T-helper 17 cell (primary cell): ENCODE measurements at places on chromosomes 3 and 15. TPM values are rescaled to one million over a fixed set of nuclear protein-coding genes. Genes with fewer than 3 reads are reported as not detected.

The TICRR gene
- 0.21 TPM for total RNA-seq

The MITF gene
- total RNA-seq: 3.8 TPM

The PPP2R3A gene
- total RNA-seq: 0.17 TPM

The SLC9A9 gene
- total RNA-seq: 31.8 TPM

The RARB gene
- total RNA-seq: not detected

DNA sequence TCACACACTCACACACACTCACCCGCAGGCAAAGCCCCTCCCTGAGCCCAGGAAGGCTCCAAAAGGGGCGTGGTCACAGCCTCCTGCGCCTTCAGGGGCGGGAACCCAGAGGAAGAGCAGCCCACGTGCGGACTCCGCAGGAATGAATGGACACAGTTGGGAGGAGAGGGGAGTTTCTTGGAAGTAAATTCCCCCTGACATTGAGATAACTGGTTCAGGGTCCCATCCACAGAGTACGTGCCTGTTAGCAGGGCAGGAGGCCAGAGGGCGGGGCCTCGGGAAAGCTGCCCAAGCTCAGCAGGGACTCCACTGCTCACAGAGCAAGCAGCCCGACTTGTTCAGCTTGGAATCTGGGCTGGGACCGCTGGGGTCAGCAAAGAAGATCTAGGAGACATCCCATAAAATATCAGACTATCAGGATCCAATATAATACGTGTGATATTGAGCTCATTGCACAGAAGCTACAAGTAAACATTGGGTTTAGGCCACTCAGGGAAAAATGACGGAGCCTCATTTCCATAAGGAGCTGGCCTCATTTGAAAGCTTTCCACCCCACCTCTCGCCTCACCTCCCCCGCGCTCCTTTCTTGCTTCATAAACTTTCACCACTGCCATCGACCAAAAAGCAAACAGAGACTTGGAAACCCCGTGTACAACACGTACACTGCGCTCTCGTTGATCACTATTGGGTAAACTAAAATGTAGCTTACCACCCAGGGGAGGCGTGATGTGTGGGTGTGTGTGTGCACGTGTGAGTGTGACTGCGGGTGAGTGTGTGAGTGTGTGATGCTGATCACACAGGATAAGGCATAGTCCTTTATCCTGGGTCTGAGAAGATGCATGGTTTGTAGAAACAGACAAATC, 36.0 kb downstream of the TM2D3 start:
- H3K27me3 ChIP-seq: no peaks in the 10 kb centered on the region
- H3K27ac ChIP-seq: no peak overlapping the region
- peaks cover 10% of the 10 kb centered on the region for H3K4me1 ChIP-seq
- no peak for DNase-seq
- H3K4me3 ChIP-seq: no peak overlapping the region
- no peaks in the 10 kb centered on the region for H3K36me3 ChIP-seq

- H3K36me3 ChIP-seq: no peaks in the 10 kb centered on the region
- H3K27me3 ChIP-seq: peaks cover 45% of the 10 kb centered on the region
- no peaks in the 10 kb centered on the region for H3K4me1 ChIP-seq
Measured at GRCh38 chr3:185353823-185354614, 8.9 kb upstream of the MAP3K13 start.

- H3K4me1 ChIP-seq: peaks cover 10% of the 10 kb centered on the region
- peaks cover 48% of the 10 kb centered on the region for H3K27me3 ChIP-seq
- no peak overlapping the region for H3K4me3 ChIP-seq
- no peak overlapping the region for H3K27ac ChIP-seq
- peaks cover 5% of the 10 kb centered on the region for H3K36me3 ChIP-seq
Measured at GRCh38 chr3:134376786-134377426, 2.7 kb upstream of the AMOTL2 start.

- H3K27ac ChIP-seq: no peak overlapping the region
- no peaks in the 10 kb centered on the region for H3K36me3 ChIP-seq
- no peak overlapping the region for H3K4me3 ChIP-seq
- peaks cover 73% of the 10 kb centered on the region for H3K27me3 ChIP-seq
Measured at GRCh38 chr3:3015185-3016089, 94.7 kb downstream of the IL5RA start.

- H3K27me3 ChIP-seq: peaks cover 59% of the 10 kb centered on the region
- DNase-seq: no peak
- H3K36me3 ChIP-seq: peaks cover 3% of the 10 kb centered on the region
- H3K4me1 ChIP-seq: peaks cover 5% of the 10 kb centered on the region
Measured at GRCh38 chr15:83288381-83288801, 3.9 kb upstream of the BNC1 start.

GRCh38 chr15:65818927-65819562, 27.0 kb upstream of the DENND4A start:
- H3K4me1 ChIP-seq: peaks cover 27% of the 10 kb centered on the region
- peak overlapping the region; percentile 98 for H3K27ac ChIP-seq
- H3K36me3 ChIP-seq: peaks cover 2% of the 10 kb centered on the region
- H3K27me3 ChIP-seq: no peaks in the 10 kb centered on the region
- H3K4me3 ChIP-seq: peak overlapping the region; percentile 74

- no peak for DNase-seq
- H3K4me3 ChIP-seq: no peak overlapping the region
- no peak overlapping the region for H3K27ac ChIP-seq
- peaks cover 4% of the 10 kb centered on the region for H3K36me3 ChIP-seq
Measured at GRCh38 chr15:89115547-89115946, 27.3 kb downstream of the ABHD2 start.

DNA sequence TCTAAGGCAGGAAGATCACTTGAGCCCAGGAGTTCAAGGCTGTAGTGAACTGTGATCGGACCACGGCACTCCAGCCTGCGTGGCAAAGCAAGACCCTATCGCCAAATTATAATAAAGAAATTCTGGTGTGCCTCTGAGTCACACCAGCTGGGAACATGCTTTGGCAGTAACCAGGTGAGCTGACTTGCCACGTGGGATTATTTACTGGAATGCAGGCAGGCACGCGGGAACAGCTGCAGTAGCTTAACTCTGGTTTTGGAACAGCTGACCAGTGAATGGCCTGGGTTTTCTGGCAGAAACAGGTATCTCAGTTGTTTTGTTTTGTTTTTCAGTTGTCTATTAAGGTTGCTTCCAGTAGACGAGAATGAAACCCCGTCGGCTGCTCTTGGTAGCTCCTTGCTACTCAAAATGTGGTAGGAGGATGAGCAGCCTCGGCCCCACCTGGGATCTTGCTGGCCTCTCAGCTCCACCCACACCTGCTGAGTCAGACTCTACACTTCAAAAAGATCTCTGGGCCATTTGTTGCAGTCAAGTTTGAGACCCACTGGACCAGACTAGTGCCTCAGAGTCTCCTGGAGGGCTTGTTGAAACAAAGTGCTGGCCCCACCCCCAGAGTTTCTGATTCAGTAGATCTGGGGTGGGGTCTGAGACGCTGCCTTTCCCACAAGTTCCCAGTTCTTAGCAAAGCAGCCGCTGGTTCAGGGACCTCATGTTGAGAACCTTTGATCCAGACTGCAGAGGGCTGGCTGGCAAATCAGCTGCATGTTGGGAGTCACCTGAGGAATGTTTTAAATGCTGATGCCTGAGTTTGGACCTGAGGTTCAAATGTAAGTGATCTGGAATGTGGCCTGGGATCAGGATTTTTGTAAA, 26.6 kb downstream of the IDH2 start:
- H3K4me1 ChIP-seq: no peaks in the 10 kb centered on the region
- H3K27ac ChIP-seq: peak overlapping the region; percentile 60
- H3K36me3 ChIP-seq: peaks cover 2% of the 10 kb centered on the region

DNA sequence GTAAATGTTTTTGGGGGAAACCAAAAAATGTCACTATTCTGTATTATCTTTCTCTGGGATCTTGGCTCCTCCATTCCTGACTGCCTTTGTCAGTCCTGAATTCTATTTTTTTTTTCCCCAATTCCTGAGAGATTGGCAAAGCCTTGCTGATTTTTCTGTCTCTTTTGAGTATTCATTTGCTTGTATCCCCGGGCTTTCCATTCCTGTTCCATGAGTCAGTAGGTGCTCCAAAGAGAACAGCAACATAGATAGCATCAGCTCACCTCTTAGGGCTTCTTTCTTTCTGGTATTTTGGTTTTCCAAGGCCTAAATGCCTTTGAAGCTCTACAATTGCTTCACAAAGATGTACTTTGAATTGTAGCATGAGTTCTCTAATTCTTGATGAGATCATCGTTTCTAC, 271.7 kb upstream of the LRRC3B start:
- no peak for DNase-seq
- no peak overlapping the region for H3K4me3 ChIP-seq
- no peaks in the 10 kb centered on the region for H3K27me3 ChIP-seq
- no peak overlapping the region for H3K27ac ChIP-seq
- no peaks in the 10 kb centered on the region for H3K4me1 ChIP-seq
- no peaks in the 10 kb centered on the region for H3K36me3 ChIP-seq

DNA sequence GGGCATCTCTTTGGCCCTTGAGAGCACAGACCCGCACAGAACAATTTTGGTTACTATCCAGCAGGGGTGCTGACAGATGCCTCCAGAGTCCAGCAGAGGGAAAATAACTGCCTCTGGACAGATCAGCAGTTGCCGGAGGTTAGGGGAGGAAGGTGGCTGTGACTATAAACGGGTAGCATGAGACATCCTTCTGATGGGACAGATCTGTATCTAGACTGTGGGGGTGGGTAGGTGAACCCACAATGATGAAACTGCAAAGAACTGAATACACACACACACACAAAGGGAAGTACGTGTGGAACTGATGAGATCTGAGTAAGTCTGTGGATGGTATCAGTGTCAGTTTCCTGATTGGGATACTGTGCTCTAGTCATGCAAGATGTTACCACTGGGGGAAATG, 21.2 kb downstream of the ADAMTS7 start:
- H3K27ac ChIP-seq: no peak overlapping the region
- DNase-seq: no peak
- no peak overlapping the region for H3K4me3 ChIP-seq
- no peaks in the 10 kb centered on the region for H3K36me3 ChIP-seq

GRCh38 chr15:40328751-40329150, 5.3 kb downstream of the INAFM2 start:
- H3K27ac ChIP-seq: no peak overlapping the region
- H3K4me3 ChIP-seq: no peak overlapping the region
- DNase-seq: no peak
- H3K4me1 ChIP-seq: peaks cover 16% of the 10 kb centered on the region
